Esophagus muscularis mucosa (tissue), 4 donors: ENCODE measurements at places on chromosomes 1 and 21. TPM values are rescaled to one million over a fixed set of nuclear protein-coding genes. Genes with fewer than 3 reads are reported as not detected.
A peak's percentile ranks its signal among the peaks of the same experiment; 100 is the strongest.

The MX2 gene
- 5.4 TPM for total RNA-seq

The OR2T2 gene
- total RNA-seq = not detected

The CEPT1 gene
- total RNA-seq = 26.6 TPM

The CD84 gene
- total RNA-seq = 3.7 TPM

The OR10Z1 gene
- not detected for total RNA-seq

The PTPN7 gene
- 0.78 TPM for total RNA-seq

The MYOG gene
- not detected for total RNA-seq

The FCGR1A gene
- 0.17 TPM for total RNA-seq

- peaks cover 23% of the 10 kb centered on the region for H3K4me1 ChIP-seq
- peak within 1 kb of the TSS; percentile 94 for H3K27ac ChIP-seq
- peak within 1 kb of the TSS; percentile 86 for H3K4me3 ChIP-seq
- no peaks in the 10 kb centered on the region for H3K27me3 ChIP-seq
Measured at GRCh38 chr1:208243967-208244916, at the start of gene PLXNA2. TSS of gene PLXNA2 (minus strand) at chr1:208244384. CDS start at chr1:208217922, 26,462 bp downstream.

DNA sequence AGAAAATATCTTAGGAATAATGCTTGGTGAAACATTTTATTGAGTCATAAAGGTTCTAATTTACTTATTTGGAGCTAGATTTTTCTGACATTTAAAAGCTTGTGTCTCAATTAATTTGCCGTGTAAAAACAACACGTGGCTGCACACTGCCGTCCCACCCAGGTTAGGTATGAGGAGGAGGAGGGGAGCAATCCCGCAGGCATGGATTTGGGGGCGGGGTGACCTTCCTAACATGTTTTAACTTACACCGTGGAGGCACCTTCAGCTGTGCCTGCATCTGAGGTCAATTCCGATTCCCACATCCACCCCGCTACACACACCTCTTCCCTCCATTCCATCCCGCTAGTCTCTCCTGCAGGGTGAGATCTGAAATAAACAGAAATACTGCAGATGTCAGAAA lies 28.5 kb upstream of the UMODL1 start:
- DNase-seq = no peak
- H3K4me1 ChIP-seq = peaks cover 19% of the 10 kb centered on the region
- H3K27ac ChIP-seq = no peak overlapping the region
- no peaks in the 10 kb centered on the region for H3K27me3 ChIP-seq

DNA sequence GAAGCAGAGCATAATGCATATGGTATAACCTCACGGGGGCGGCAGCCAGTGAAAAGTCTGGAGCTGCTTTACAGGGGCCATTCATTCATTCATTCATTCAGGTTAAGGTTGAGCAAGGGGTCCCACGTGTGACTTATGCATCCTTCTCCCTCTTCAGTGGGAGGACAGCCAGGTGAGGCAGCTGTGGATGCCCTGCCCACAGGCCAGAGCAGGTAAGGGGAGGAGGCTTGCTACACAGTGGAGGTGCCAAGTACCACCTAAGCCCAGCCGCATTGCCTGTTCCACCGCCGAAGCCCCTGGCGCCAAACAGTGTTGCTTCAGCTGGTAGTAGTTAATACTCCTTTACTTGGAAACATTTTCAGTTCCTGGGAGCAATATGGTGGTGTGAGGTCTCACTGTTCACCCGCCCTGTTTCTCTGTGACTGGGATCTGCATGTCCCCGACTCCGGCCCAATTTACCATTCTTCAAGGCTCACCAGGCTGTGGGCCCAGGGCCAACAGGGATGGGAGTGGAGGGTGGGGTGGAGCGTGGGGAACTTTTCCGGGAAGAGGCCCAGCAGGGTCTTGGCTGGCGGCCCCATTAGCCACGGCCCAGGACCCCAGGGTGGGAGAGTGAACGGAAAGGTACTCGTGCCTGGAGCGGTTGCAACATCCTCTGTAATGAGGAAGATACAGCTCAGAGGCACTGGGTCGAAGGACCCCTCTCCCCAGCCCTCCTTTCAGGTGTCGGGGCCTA lies 722 bp upstream of the PODN start:
- H3K4me1 ChIP-seq = peaks cover 36% of the 10 kb centered on the region
- H3K27me3 ChIP-seq = no peaks in the 10 kb centered on the region
- peak overlapping the region; percentile 78 for H3K4me3 ChIP-seq
- H3K27ac ChIP-seq = peak overlapping the region; percentile 79
- DNase-seq = peak; percentile 92
- no peaks in the 10 kb centered on the region for H3K36me3 ChIP-seq

- no peaks in the 10 kb centered on the region for H3K27me3 ChIP-seq
- no peak overlapping the region for H3K4me3 ChIP-seq
Measured at GRCh38 chr1:91011726-91012125, 10.1 kb downstream of the ZNF644 start.

DNA sequence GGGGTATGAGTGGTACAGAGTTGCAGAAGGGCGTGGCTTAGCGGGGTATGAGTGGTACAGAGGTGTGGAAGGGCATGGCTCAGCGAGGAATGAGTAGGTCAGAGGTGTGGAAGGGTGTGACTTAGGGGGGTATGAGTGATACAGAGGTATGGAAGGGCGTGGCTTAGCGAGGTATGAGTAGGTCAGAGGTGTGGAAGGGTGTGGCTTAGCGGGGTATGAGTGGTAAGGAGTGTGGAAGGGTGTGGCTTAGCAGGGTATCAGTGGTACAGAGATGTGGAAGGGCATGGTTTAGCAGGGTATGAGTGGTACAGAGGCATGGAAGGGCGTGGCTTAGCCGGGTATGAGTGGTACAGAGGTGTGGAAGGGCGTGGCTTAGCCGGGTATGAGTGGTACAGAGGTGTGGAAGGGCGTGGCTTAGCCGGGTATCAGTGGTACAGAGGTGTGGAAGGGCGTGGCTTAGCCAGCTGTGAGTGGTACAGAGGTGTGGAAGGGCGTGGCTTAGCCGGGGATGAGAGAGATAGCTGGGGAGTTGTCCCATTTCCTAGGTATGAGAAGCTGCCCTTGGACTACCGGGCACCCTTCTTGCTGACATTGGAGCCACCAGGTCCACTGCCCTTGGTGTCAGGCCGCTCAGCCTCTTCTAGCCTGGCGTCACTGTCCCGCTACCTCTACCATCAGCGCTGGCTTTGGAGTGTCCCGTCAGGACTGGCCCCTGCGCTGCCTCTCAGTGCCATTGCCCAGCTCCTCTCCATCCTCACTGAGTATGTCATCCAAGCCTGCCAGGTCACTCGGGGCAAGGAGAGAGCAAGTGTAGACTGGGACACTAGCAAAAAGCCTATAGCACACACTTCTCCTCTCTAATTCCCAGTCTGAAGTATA lies 29.8 kb downstream of the HYI start:
- no peak overlapping the region for H3K27ac ChIP-seq
- peaks cover 100% of the 10 kb centered on the region for H3K36me3 ChIP-seq
- no peak for DNase-seq
- H3K4me3 ChIP-seq = no peak overlapping the region
- no peaks in the 10 kb centered on the region for H3K4me1 ChIP-seq

DNA sequence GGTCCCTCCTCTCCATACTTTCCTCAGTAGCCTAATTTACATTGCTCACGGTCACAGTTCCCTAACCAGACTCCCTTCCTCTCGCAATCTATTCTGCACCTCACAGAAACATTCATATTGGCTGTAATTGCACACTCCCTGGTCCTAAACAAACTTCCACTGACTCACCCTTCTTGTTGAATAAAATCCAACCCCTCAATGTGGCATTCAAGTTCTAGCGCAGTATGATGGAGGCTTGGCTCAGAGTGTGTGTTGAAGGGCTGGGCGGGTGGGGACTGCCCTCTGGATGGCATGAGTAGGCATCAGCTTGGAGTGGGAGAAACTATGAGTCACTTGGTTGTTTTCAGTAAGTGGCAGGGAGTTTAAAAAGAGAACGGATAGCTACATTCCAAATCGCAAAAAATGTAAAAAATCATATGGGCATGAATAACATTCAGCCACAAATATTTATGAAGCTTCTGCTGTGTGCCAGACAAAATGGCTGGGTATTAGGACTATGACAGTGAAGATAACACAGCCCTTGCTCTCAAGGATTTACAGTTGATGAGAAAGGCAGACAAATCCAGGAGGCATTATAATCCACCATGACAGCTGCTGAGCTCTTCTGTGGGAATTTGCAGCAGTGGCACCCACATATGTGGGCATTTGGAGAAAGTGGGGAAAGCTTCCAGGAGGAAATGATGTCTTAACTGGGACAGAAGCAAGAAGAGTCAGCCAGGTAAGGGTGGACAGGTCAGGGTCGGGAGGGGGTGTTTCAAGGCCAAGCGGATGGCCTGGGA lies 42.2 kb upstream of the LYST start:
- no peak overlapping the region for H3K4me3 ChIP-seq
- DNase-seq = no peak
- peaks cover 27% of the 10 kb centered on the region for H3K4me1 ChIP-seq
- peak overlapping the region; percentile 73 for H3K27ac ChIP-seq
- H3K27me3 ChIP-seq = no peaks in the 10 kb centered on the region
- no peaks in the 10 kb centered on the region for H3K36me3 ChIP-seq

GRCh38 chr21:37848721-37849490 lies 67.4 kb downstream of the KCNJ6 start:
- H3K4me1 ChIP-seq = no peaks in the 10 kb centered on the region
- no peak overlapping the region for H3K27ac ChIP-seq
- no peak for DNase-seq
- no peaks in the 10 kb centered on the region for H3K36me3 ChIP-seq
- H3K4me3 ChIP-seq = no peak overlapping the region

GRCh38 chr1:82628887-82629286 lies 828.2 kb downstream of the ADGRL2 start:
- no peak overlapping the region for H3K4me3 ChIP-seq
- no peak overlapping the region for H3K27ac ChIP-seq
- no peaks in the 10 kb centered on the region for H3K4me1 ChIP-seq
- DNase-seq = no peak
- no peaks in the 10 kb centered on the region for H3K36me3 ChIP-seq
- no peaks in the 10 kb centered on the region for H3K27me3 ChIP-seq

DNA sequence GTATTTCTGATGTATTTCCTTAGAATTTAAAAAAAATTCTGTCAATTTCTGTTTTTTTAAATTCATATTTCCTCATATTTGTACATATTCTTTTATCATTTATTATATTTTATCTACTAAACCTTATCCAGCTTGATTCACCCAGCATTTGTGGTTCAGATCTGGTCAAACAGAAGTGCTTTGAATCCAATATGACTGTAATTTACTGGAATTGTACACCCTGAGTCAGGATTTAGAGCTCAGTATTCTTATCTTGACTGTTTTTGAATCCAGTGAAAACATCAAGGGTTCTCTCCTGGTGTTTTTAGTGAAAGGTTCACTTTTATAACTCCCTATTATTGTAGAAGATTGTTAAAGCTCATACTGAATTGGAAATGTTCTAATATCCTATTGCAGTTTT lies 1077.0 kb upstream of the NCAM2 start:
- H3K27ac ChIP-seq = no peak overlapping the region
- DNase-seq = no peak
- H3K27me3 ChIP-seq = no peaks in the 10 kb centered on the region
- H3K36me3 ChIP-seq = no peaks in the 10 kb centered on the region

GRCh38 chr21:42829954-42830353 lies 49.4 kb downstream of the WDR4 start:
- no peaks in the 10 kb centered on the region for H3K27me3 ChIP-seq
- H3K36me3 ChIP-seq = no peaks in the 10 kb centered on the region
- H3K27ac ChIP-seq = no peak overlapping the region
- H3K4me3 ChIP-seq = no peak overlapping the region
- no peak for DNase-seq
